Panc1 (cell line): ENCODE measurements at places on chromosomes 11 and 22. TPM values are rescaled to one million over a fixed set of nuclear protein-coding genes. Genes with fewer than 3 reads are reported as not detected.

Gene DGCR6
- total RNA-seq, result 2.2 TPM

Gene C11orf42
- total RNA-seq, result not detected

Gene SMTNL1
- total RNA-seq, result not detected

Gene EIF3D
- 151 TPM for total RNA-seq

Gene MRGPRE
- total RNA-seq, result 0.13 TPM

Gene CABP4
- not detected for total RNA-seq

Gene CABP7
- total RNA-seq, result 2.1 TPM
